Cortex of kidney (tissue), 1 donor: ENCODE measurements at places on chromosomes 6 and 20.

- no peak for DNase-seq
Measured at GRCh38 chr6:33049323-33050013, 24.0 kb downstream of the HLA-DPA1 start.

- no peak for DNase-seq
Measured at GRCh38 chr20:2750491-2751251, 49.8 kb downstream of the CPXM1 start.

GRCh38 chr6:41256383-41256782 is 28.2 kb downstream of the TREML4 start:
- no peak for DNase-seq

DNA sequence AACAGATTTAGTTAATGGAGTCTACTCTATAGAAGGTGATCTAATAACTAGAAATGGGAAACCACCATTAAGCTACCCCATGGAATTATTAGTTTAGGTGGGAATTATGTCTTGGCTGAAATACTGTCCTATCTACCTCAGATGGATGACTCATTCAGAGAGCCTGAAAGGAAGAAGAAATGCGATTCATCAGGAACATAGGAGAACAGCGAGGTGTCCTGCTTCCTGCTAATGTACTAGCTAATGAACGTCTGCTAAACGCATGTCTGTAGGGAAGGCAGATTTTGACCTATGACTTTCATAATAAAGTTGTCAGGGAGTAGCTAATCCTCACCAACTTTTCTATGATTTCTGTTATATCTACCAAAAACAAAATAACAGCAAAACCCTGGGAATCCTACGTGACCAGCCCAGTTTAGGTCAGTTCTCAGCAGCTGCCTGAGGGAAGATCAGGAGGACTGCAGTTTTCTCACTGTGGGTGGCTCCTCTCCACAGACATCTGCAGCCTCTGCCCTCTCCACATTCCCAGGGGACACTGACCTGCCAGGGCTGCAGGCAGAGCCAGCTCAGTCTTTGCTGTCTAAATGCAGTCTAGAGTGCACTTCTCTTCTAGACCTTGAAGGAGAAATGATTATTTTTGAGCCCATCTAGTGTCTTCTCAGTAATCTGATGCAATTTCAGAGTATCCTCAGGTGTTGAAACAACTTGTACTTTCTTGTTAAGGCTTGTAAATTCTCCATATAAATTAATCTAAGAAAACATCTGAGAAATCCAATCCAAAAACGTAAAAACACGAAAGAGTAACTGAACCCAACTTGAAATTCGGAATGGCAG is 18.1 kb upstream of the SFT2D1 start:
- no peak for DNase-seq

- no peak for DNase-seq
Measured at GRCh38 chr6:19317431-19317986, 519.7 kb upstream of the ID4 start.

GRCh38 chr20:63310265-63310991 is 17.4 kb downstream of the COL20A1 start:
- no peak for DNase-seq

- no peak for DNase-seq
Measured at GRCh38 chr6:157019115-157019641, 242.0 kb downstream of the ARID1B start.

DNA sequence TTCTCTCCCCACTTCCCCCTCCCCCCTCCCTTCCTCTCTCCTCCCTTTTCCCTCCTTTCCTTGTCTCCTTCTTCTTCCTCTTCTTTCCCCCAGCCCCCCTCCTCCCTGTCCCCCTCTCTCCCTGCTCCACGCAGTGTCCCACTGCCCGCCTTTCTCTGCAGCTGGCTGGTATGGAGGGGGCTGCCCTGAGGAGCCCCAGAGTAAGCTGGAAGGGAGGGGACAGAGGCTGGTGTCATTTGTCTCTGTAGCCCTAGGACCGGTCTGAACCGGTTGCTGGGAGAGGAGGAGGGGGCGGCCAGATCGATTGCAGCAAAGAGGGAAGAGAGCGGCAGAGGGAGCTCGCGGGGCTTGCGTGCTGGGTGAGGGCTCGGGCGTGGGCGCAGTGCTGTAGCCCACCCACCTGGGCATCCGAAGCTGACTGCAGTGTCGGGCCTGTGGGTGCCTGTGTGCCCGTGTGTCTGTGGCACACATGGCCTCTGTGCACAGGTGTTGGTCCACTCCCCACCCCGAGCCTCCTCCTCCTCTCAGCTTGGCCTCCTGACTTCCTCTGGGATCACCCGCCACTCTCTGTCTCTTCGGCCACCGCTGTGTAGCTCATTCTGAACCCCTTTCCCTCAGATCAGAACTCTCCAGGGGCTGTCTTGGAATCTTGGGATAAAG is 50.6 kb downstream of the SRC start:
- DNase-seq, result no peak

- no peak for DNase-seq
Measured at GRCh38 chr20:24862606-24863005, 86.5 kb upstream of the CST7 start.

- no peak for DNase-seq
Measured at GRCh38 chr6:84667252-84668213, 96.9 kb downstream of the TBX18 start.

DNA sequence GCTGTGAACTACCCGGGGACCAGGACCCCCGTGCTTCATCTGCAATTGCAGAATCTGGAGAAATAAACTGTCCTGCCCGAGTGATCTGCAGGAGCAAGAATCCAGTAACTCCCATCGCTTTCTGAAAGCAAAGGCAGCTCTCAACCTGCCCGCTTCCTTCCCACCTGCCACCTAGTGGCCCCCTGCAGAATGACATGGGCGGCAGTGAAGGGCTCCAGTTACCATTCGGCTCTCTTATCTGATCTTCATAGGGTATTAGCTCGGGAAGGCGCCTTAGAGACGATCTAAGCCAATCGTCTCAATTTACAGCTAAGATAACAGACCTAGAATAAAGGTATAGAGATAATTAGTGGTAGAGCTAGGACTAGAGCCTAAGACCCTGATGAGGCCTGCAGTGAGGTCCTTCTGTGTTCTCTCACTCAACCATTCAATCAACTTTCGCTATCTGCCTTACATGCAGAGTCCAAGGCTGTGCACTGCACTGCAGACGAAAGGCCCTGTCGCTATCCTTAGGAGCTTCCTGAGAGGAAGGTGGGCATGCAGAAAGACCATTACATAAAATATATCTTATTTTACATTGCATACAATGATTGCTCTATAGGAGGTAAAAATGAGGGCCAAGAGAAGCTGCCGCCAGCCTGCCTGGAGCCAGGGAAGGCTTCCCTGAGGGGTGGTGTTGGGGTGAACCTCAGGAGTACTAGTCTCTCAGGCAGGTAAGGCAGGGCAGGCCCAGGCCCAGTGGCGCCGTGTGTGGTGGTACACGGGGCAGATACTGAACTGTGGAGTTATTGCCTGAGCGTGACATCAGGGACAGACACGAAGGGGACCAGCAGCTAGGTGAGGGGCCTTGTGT is 7.1 kb upstream of the PSMG4 start:
- DNase-seq, result no peak

- no peak for DNase-seq
Measured at GRCh38 chr6:126805861-126806260, 312.6 kb upstream of the RSPO3 start.

- DNase-seq, result no peak
Measured at GRCh38 chr6:168641446-168641845, 200.5 kb downstream of the SMOC2 start.

GRCh38 chr20:15875446-15875845 is 697.8 kb downstream of the KIF16B start:
- no peak for DNase-seq

- no peak for DNase-seq
Measured at GRCh38 chr6:147392917-147393625, 115.4 kb upstream of the SAMD5 start.

DNA sequence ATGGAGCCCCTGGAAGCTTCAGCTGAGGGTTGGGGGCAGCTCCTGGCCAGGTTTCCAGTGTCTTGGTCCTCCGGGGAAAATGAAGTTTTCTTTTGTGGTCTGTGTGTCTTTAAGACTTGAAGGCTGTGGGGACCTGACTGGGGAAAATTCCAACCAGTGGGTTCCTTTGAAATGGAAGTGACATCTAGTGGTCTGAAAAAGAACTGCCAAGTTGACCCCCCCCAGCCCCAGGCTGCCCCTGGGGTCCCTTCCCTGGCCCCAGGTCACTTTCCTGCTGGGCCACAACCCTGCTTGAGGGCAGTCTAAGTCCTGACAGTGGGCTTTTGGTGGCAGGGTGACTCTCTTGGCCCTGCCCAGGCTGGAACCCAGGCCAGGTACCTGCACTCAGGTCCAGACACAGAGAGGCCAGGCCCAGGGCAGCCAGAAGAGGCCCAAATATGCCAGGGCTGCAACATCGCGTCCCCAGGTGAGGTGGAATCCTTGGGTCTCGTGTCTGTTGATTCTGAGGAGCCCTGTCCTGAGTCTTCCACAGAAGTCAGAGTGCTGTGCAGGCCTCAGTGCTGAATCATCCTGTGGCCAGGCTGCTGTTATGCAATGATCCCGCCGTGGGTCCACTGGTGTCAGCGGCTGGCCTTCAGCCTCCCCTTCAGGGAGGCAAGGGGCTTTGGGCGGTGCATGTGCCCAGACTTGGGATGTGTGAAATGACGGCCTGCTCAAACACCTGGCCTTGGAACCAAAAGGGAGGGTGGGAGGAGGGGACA is 68.4 kb downstream of the VEGFA start:
- no peak for DNase-seq

DNA sequence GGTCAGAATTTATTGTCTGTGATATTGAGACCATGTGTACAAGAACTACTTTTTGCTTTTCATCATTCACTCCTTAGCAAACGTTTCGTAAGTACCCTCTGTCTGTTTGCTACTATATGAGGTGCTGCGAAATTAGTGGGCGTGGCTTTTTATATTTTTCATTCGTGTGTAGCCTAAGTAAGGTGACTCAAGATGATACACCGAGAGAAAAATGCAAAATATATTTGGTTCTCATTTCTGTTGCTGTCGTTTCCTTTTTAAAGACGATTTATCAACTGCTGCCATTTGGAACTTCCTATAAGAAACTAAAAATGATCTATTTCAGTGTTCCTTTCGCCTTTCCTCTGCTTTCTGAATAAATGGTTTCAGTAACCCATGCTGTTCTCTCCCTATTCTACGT is 61.2 kb downstream of the VAPB start:
- DNase-seq, result no peak

GRCh38 chr20:8020314-8021079 is 936 bp upstream of the TMX4 start:
- DNase-seq, result no peak

- DNase-seq, result no peak
Measured at GRCh38 chr6:14192216-14192788, 74.7 kb downstream of the CD83 start.

DNA sequence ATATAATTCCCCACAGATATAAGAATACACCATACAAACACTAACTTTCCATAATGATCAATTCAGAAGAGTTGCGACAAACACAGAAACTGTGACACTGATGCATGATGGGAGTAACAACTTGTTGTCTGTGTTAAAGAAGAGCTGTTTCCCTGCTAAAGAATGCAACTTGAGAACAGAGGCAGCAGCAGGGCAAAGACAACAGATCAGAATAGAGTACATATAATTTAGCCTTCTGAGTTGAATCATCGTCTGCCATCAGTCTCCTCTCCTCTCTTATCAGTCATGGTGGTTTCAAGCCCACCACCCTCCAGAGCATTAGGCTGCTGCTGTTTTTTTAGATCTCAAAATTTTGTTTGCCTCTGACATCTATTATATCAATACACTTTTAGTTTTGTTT is 280.4 kb downstream of the UBE3D start:
- no peak for DNase-seq

GRCh38 chr6:133966654-133967329 is 13.8 kb downstream of the TBPL1 start:
- DNase-seq, result no peak

DNA sequence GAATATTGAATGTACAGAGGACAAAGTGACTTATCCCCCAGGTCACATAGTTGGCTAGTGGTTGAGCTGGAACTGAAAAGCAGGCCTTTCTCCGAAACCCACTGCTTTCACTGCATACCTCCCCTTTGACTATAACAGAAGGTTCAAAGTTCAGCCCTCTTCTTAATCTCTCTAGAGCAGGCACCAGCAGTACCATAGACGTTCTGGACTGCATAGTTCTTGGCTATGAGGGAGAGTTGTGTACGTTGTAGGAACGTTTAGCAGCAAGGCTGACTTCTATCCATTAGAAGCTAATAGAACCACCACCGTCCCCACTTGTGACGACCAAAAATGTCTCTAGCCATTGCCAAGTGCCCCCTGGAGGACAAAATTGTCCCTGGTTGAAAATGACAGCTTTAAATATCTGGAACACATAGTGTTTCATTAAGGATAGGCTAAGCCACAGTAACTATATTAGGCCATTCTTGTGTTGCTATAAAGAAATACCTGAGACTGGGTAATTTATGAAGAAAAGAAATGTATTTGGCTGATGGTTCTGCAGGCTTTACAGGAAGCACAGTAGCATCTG is 123.8 kb upstream of the MTHFD1L start:
- DNase-seq, result no peak

DNA sequence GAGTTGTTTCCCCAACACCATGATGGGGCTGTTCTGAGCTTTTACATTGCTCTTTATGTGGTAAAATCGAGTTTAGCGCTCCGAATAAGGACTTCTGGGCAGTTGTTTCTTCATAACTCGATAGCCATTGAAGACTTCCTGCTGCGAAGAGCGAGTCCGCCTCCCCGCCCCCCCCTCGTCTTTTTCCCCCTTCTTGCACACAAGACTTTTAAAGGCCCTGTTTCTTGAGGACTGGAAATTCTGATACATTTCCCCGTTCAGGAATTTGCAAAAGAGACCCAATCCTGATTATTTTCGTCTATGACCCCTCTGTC is 1.5 kb upstream of the CITED2 start:
- DNase-seq, result no peak

GRCh38 chr6:161079566-161080262 is 88.1 kb downstream of the MAP3K4 start:
- no peak for DNase-seq

GRCh38 chr6:39490108-39490507 is 167.6 kb upstream of the KCNK16 start:
- no peak for DNase-seq

GRCh38 chr6:42819803-42820511 is 38.1 kb downstream of the BICRAL start:
- no peak for DNase-seq

DNA sequence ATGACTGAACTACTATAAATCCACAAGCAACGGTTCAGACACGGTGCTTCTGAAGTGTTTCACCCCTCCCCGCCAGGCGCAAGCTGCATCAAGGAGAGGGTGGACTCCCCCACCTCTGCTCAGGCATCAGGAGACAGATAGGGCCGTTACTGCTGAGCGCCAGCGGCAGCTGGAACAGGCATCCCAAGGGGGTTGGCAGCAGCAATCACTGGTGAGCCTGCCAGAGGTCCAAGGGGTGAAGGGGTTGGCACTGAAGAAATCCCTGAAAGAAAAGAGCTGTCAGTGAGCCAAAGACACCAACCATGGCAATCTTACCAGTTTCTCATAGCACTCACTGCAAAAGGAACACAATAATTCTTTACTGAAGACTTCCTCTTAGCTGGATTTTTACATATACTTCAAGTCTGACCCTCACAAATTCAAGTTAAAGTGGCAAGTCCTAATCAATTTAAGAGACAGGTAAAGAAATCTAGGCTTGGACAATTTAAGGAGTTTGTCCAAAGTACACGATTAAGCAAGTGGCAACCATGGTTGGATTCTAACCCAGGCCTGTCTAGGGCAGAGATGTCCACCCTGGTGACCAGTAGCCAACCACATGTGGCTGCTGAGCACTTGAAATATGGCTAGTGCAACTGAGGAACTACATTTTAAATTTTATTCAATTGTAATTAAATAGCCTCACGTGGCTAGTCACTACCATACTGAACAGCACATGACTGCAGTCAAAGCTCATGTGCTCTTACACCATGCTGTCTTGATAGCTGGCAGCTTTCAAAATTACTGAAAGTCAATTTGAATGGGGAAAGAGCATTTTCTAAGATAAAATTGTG is 21.7 kb upstream of the TBC1D20 start:
- DNase-seq, result no peak
